ENCODE measurements at places on chromosomes 1 and 21.

DNA sequence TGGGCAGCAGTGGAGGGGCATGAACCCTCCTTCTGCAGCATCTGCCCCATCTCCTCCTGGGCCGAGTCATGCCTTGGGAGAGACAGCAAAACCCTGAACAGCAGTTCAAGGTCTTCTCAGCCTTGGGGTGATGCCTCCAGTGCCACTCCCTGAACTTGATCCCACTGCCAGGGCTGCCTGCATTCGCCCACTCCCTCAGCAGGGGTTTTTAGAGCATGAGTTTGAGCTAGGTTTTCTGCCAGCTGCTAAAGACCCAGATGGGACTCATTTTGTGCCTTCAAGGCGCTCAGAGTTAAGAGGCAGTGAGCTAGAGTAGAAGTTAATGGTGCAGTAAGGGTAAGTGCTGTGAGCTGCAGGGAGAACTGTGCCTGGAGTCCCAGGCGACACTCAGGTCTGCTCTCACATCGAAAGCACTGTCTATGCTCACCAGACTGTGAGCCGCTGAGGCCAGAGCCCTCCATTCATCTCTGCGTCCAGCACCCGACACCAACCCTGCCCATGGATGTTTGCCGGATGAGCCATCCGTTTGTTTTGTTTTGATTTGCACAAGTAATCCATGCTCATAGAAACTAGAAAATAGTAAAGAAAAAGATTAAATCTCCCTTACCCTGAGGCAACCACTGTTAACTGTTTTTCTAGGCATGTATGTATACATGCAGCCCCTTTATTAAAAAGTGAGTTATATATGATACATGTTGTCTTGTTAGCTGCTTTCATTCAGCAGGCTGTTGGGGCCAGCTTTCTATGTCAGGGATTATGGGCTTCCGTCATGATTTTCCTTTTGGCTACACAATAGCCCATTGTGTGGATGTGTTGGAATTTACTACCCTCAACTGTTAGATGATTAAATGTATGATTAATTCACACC, 67.8 kb downstream of the VPS26C start:
- DNase-seq = no peak

DNA sequence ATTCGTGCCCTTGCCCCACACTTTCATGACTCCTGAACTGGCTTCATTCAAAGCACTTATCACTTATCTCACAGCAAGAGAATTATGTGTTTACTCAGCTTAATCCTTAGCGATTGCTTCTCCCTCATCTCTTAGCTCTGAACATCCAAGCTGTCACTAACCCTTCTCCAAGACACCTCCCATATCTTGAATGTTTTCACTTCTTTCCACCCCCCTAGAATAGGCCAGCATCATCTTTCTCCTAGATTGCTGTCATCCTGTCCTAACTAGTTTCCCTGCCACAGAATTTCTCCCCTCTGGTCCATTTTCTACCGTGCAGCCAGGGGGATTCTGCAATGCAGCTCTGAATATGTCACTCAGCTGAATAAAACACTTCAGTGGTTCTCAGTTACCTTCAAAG, 68.6 kb upstream of the SPATA6 start:
- DNase-seq = no peak

DNA sequence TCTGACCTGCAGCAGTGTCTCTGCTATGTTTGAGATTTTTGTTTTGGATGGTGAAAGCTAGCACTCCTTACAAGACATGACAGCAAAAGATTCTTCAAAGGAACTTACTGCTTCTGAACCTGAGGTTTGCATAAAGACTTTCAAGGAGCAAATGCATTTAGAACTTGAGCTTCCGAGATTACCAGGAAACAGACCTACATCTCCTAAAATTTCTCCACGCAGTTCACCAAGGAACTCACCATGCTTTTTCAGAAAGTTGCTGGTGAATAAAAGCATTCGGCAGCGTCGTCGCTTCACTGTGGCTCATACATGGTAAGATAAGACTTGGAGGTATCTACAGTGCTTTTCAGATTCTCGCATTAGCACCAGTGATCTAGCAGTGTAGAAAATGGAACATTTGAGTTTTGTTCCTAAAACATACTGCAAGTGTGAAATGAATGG, 200.2 kb downstream of the PDE4B start:
- no peak for DNase-seq

- DNase-seq = peak; percentile 42
These were observed 262.1 kb upstream of the SGIP1 start for GRCh38 chr1:66271904-66272254.

GRCh38 chr1:241800640-241801039, 47.4 kb upstream of the EXO1 start:
- no peak for DNase-seq

GRCh38 chr1:151309811-151310323, 17.3 kb downstream of the PI4KB start:
- DNase-seq = no peak

DNA sequence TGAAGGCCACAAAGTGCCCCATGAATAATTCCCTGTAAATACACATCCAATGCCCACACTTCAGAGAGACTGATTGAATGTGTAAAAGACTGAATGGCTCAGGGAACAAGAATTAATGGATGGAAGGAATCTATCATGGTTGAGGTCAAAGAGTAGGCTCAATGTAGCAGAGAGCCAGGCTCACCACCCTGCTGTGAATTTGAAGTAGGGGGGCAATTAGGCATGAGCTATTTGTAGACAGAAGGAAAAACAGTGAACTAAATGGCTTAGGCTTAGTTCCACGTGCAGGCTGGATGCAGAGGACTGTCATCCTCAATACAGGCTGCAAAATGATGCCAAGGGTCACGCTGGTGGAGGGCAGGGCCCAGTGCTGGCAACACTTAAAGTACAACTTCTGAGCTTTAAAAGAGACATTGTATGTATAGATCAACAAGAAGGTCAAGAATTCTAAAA, 22.9 kb upstream of the IGSF3 start:
- DNase-seq = no peak

DNA sequence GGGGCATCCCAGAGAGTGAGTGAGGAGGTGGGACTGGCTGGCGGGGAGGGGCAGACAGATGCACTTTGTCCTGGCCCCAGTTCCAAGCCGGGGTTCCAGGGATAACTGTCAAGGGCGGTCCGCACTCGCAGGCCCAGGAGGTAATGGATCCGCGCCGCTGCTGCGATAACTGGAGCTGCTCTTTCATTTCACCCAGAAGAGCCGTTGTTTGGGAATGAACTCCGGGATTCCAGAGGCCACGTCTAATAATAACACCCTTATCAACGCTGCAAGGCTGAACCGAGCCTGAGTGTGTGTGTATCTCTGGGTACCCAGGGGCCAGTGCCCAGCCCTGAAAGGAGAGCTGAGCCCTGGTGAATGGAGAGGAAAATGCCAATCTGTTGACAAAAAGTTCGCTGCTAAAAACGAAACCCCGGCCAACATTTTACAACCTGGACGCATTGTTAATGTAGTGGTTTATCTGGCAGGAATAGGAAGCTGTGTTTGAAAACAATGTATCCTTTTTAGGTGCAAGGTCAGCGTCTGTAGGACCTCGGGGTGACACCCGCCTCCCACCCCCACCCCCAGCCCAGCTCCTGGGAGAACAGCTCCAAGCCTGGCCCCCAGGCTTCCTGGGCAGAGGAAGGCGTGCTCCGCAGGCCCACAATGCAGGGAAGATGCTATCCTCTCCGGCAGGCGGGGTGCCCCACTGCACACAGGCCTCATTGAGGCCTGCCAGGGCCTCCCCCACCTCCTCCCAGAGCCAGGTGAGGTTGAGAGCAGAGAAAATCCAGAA, 119.7 kb downstream of the PROX1 start:
- DNase-seq = no peak

GRCh38 chr21:16071092-16071491, 341.3 kb downstream of the USP25 start:
- no peak for DNase-seq

DNA sequence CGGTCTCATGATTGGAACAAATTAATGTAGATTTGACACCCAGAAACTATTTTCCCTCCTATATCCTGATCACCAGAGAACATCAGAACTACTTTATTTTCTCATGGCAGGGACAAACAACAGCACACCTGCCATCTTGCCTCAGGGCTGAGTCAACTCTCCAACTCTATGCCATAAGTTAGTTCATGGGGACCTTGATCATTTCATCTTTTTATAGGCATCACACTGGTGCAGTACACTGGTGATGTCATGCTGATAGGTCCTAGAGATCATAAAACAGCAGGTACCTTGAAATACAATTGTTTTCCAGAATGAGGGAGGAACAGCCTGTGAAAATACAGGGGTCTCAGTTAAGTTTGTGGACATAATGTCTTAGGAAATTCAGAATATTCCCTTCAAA, 45.8 kb downstream of the EDN2 start:
- no peak for DNase-seq

DNA sequence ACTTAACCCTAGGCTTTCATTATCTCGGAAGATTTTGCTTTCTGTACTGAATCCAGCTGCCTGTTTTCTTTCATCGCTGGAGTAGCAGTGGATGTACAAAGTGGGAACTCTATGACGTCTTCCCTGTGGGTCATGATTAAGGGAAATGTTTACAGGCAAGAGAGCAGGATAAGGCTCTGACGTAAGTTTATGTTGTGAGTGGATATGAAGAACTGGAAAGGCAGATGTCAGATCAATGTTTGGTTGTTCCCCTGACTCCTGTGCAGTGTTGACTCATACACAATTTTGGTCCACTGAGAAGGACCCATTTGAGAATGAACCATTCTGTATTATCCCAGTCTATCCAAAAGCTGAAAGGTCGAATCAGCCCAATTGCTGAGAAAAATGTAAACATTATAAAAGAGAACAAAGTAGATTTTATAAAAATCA, 292.4 kb downstream of the GRIK1 start:
- DNase-seq = no peak

- DNase-seq = peak; percentile 40
These were observed 138.2 kb downstream of the COL24A1 start for GRCh38 chr1:86018283-86018923.

DNA sequence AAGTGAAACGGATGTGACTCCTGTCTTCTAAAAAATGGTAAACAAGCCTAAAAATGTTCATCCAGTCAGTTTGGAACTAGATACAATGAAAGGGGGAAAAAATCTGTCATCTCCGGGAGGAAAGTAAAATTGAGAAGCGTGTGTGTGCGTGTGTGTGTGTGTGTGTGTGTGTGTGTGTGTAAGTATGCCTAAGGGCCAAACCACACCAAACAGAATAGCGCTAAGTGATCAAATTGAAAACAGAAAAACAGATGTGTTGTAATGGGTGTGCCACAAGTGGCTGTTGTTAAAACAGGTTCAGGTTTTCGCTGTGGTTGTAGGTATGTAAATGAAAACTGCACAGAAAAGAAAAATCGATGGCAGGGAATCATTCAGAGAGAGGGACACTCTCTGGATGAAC, 106.7 kb downstream of the RNF220 start:
- no peak for DNase-seq

DNA sequence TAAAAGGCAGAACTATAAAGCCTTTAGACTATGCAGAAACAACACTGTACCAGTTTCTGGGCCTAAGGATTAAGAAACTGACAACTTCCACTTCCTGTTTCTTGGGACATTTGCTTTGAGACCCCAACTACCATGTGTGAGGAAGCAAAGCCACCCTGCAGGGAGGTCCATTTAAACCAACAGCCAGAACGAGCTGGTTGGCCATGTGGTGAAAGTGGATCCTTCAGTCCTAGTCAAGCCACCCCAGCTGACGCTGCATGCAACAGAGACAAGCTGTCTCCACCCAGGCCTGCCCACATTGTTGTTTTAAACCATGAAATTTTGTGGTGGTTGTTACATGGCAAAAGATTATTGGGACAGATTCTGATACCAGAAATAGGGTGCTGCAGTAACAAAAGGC, 31.8 kb upstream of the SLFNL1 start:
- DNase-seq = peak; percentile 27

GRCh38 chr1:17950728-17951127, 156.9 kb upstream of the IGSF21 start:
- no peak for DNase-seq

DNA sequence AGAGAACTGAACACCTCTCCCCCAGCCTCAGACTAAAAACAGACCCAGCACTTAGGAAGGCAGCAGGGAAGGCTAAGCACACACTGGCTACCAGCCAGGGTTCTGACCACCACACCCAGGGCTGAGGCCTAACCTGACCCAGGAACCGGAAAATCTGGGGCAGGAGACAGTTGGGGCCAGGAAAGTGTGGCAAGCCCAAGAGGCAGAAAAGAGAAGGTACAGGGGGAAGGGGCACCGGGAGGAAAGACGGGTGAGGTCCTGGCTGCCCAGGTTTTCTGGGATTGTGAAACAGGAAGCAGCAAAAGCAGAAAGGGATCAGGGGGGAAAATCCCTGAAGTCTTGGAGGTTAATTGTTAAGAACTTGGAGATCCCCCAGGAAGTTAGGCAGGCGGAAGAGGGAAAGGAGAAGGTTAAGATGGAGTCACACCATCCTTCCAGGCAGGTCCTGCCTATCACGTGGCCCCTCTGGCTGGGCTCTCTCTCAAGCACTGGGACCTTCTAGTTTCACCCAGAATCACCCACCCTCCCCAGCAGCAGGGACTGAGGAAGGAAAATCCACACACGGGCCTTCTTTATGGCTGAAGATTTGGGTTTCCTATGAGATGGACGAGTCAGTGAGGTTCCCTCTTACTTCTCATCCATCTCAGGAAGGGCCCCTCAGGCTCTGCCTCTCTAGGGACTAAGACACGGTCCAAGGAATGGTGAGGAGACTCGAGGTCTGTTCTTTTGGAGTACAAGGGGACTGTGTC, 2.6 kb downstream of the HDGF start:
- DNase-seq = no peak

GRCh38 chr1:29259802-29260441, 23.6 kb downstream of the PTPRU start:
- DNase-seq = no peak

DNA sequence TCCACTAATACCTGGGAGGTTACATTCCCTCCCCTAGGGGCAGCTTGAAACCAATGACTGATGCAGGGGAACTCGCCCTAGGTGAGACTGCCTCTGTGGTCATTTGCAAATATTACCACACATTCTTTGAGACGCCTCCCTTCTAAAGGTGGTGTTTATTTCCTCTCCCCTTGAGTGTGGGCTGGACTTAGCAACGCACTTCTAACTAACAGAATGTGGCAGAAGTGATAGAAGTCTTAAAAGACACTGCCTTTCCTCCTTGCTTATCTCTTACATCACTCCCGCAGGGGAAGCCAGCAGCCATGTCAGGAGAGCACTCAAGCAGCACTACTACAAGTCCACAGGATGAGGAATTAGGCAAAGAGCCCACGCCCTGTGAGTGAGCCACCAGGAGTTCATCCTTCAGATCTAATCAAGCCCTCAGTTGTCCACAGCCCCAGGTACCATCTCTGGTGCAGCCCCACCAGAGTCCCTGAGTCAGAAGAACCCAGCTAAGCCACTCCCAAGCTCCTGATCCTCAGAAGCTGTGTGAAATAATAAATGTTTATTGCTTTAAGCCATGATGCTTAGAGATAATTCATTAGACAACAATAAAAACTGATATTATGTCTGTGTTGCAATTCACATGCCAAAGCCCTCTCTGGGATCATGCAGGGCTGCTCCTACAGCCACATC, 14.8 kb upstream of the MATN1 start:
- no peak for DNase-seq

DNA sequence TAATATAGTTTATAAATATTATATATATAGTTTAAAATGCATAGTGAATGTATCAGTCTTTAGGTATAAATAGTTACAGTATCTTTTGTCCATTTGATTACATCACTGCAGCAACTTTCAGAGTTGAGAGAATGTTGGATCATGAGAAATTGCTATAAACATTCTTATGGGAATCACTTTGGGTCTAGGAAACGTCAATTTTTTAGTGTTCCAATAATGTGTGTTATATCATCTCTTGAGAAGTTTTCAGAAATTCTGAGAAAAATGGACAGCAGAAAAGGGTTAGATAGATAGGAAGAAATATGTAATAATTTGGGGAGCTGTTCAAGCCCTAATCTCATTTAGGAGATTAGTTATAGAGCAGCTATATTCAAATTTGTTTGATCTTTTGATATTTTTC, 185.2 kb upstream of the SGIP1 start:
- no peak for DNase-seq

- DNase-seq = no peak
These were observed 7.2 kb downstream of the RER1 start for GRCh38 chr1:2398871-2399270.

Data from OCI-LY7 (cell line).